Stimulated activated naive B cell treated with anti-CD40 and anti-IgM and Interleukin-4, amounts not matched to agents 10 μg/mL and 1 μg/mL and 100 μg/mL, for 72 hours (primary cell): ENCODE measurements at places on chromosomes 13 and 19.

GRCh38 chr19:18278521-18279265 lies 2.7 kb downstream of the JUND start:
- no peak for DNase-seq

DNA sequence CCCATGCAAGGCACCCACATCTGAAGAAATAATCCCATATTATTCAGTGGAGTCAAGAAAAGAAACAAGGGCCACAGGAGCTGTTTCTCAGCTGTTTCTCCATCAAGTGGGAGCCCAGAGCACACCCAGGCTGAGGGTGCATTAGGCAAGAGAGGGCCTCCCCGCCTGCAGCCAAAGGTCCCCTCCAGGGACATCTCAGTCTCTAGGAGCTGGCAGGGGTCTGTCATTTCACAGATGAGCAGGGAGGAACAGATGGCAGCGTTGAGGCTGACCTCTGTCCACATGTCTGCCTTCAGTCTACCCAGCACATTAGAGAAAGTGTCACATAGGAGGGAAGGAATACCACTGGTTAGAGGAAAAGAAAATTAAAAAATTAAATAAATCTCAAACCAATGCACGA lies 157.7 kb downstream of the ZNF536 start:
- DNase-seq: no peak

DNA sequence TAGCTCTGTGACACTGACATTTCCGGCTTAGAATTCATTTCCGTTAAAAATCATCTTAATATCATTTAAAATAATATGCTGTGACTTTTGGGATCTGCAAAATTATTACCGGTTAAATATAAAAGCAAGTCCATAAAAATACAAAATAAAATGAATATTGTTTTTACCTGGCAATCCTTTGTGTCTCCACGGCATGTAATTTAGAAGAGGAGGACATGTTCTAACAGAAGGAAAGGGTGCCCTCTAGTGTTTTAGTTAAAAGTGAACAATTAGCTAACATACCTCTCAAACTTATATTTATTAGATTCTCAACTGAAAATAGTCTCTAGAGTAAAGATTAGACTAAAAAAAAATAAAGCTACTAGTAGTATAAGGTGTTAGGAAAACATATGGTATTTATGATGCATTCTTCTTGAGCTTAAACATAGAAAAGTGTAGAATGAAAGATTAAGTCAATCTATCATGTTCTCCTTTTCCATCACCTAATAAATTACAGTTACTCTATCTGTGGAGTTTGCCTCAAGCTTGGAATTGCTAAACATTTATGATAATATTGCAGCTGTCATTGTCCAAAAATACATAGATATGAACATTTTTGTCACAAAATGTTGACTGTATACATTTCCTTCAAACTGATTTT lies 676.7 kb upstream of the SPRY2 start:
- no peak for DNase-seq

GRCh38 chr13:78576261-78576660 lies 27.1 kb downstream of the POU4F1 start:
- no peak for DNase-seq

DNA sequence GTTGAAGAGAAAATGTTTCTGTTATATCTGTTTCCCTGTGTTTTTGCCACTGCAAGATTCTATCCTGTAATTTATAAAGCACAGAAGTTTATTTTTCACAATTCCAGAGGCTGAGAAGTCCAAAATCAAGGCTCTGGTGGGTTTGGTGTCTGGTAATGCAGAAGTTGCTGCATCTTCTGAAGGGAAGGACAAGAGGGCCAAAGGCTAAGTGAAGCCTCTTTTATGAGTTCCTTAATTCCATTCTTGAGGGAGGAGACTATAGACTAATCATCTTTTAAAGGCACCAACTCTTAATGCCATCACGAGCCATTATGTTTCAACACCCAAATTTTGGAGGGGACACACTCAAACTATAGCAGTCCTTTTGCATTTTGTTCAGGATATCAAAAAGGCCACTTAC lies 34.1 kb upstream of the WDFY2 start:
- DNase-seq: no peak

GRCh38 chr13:111115061-111115964 lies at the start of gene ARHGEF7:
TSS of gene ARHGEF7 (plus strand) at chr13:111115310. CDS start at chr13:111115527, 217 bp downstream.
- no peak for DNase-seq

- DNase-seq: peak; percentile 67
These were observed 1.3 kb downstream of the IRF3 start for GRCh38 chr19:49664171-49665035.

DNA sequence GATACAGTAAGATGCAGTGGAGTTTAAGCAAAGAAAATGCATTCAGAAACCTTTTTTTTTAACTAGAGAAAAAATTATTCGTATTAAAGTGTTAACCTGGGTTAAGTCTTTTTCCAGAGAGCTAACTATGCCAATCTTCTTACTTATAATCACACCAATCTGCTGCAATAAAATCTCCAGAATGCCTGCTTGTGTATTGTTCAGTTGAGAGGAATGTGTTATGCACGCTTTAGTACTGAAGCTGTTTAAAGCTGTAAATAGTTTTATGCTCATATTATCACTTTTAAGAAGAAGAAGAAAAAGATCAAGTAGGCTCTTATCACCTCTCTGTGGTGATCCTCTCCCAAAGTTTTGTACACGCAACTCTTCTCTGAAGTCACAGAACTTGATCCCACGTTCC lies 528.7 kb downstream of the RFC3 start:
- DNase-seq: no peak

GRCh38 chr13:101515504-101515903 lies 63.0 kb downstream of the ITGBL1 start:
- no peak for DNase-seq
